ENCODE measurements at places on chromosomes 7 and 10. TPM values are rescaled to one million over a fixed set of nuclear protein-coding genes. Genes with fewer than 3 reads are reported as not detected.

- DNase-seq = peak; percentile 46
Observed at GRCh38 chr10:69088471-69088769, 517 bp downstream of the SRGN start.

GRCh38 chr7:43456200-43456599, 126.7 kb upstream of the STK17A start:
- no peak for DNase-seq

GRCh38 chr10:88804083-88804812, 1.7 kb downstream of the LIPM start:
- no peak for DNase-seq

GRCh38 chr7:101589976-101590662, 39.0 kb downstream of the MYL10 start:
- no peak for DNase-seq

GRCh38 chr7:104983076-104983577, 30.9 kb upstream of the KMT2E start:
- no peak for DNase-seq

DNA sequence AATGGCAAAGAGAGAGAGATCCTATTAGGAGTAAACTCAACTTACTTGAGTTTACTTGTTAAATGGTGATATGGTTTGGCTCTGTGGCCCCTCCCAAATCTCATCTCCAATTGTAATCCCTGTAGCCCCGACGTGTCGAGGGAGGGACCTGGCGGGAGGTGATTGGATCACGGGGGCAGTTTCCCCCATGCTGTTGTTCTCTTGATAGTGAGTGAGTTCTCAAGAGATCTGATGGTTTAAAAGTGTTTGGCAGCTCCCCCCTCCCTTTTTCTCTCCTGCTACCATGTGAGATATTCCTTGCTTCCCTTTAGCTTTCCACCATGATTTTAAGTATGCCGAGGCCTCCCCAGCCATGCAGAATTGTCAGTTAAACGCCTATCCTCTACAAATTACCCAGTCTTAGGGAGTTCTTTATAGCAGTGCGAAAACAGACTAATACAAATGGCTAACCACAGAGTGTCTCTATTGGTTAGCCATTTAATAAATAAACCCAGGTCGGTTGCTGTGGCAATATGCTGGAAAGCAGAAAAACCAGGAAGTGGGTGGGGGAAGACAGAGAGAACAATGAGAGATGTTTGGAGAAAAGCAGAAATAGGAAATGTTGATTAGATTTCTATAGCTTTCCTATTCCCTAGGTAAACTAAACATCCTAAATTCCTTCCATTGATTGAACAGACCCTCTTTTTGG, 3.0 kb upstream of the STMP1 start:
- no peak for DNase-seq

DNA sequence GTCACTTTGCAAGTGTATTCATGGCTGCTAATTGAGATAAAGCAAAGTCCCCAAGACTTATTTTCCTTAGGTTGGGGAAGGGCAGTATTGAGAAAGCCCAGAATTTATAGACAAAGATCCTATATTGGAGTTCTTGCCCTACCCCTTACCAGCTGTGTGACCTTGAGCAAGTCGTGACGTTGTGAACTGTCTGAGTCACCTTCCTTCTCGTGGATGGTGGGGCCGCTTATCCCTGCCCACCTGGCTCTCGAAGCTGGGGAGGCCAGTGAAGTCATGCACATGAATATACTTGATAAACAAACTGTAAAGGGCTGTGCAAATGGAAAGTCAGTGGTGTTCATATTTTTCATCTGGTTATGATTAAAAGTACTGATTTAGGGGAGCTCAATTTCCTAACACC, 127.4 kb downstream of the TACC2 start:
- DNase-seq = no peak

DNA sequence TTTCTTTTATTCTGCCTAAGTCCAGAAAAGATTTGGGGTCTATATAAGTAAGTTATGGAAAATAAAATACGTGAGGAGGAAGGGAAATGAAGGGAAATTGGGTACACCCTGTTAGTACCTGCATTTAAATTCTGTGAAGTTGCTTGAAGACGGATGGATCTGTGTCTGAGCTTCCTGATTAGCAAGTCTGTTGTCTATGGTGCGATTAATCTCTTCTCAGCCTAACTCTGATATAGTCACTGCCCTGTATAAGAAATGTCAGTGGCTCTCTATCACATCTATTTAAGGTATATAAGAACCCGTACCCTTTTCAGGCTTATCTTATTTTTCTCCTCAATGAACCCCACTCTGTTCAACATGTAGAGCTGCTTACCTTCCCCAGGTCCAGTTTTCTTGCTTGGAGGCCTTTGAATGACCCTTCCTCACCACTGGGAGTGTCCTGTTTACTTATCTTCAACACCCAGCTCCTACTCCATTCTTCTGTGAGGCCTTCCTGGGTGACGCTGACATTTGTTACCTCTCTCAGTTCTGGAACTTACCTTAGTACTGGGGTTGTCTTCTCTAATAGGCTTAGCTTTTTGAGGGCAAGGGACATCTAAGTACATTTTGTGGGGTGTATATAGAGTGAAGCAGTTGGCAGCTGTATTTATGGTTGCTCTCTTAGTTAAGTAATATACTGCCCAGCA, 149.6 kb upstream of the PRPS1L1 start:
- no peak for DNase-seq

- DNase-seq = no peak
Observed at GRCh38 chr7:41882256-41882655, 179.4 kb upstream of the INHBA start.

DNA sequence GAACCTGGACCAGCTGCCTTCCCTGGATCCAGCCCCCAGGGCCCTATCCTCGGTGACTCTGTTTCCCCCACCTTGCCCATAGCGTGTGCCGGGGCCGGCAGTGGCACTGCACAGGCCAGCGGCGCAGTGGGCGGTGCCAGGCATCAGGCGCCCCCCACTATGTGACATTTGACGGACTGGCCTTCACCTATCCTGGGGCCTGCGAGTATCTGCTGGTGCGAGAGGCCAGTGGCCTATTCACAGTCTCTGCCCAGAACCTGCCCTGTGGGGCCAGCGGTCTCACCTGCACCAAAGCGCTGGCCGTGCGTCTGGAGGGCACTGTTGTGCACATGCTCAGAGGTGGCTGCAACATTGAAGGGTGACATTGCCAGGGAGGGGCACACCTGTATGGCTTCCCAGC, 12.0 kb upstream of the ZNF467 start:
- no peak for DNase-seq

GRCh38 chr10:110296966-110297365, 7.8 kb downstream of the SMNDC1 start:
- DNase-seq = no peak

DNA sequence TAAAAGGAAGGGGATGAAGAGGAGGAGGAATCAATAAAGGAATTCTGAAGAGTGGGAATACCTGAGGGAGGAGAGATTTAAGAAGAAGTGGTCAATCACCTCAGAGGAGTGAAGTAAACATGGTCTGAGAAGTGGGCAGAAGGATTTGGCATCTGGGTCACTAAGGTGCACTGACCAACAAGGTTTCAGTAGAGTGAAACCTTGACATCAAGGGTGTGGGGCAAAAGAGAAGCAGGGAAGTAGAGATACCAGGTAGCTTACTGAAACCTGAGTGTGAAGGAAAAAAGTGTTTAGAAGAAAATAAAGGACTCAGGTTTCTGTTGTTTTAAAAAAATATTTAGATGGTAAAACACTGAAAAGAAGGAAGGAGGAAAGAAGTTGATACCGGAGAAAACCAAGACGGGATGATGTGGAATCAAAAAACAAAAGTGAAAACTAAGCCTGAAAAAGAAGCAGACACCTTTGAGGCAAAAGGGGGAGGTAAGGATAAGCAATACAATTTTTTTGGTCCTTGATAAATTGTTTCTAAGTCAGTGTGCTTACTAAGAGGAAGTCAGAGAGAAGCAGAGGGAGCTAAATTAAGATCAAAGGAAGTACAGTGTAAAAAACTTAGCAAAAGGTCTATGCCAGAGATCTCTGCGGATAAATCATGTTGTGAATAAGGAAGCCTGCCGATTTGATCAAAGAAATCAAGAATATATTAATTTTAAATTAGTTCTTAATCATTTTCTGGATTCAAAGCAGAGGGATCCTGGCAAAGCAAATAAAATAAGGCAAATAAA, 137.2 kb upstream of the GPR22 start:
- no peak for DNase-seq

GRCh38 chr10:132942101-132943057, at the start of gene CFAP46:
CFAP46 (minus strand) TSS chr10:132942570; CDS start chr10:132942484, 86 bp downstream.
- peak; percentile 67 for DNase-seq

DNA sequence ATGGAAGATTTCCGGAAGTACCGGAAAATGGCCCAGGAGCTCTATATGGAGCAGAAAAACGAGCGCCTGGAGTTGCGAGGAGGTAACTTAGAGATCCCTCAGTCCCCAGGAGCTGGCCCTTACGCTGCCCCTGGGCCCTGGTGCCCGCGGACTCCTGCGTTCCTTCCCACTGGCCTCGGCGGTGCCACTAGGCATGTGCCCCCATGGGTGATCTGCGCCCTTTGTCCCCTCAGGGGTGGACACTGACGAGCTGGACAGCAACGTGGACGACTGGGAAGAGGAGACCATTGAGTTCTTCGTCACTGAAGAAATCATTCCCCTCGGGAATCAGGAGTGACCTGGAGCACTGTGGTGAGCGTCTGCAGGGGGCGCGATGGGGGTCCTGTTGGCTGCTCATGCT, 24.2 kb upstream of the CHST12 start:
- no peak for DNase-seq

DNA sequence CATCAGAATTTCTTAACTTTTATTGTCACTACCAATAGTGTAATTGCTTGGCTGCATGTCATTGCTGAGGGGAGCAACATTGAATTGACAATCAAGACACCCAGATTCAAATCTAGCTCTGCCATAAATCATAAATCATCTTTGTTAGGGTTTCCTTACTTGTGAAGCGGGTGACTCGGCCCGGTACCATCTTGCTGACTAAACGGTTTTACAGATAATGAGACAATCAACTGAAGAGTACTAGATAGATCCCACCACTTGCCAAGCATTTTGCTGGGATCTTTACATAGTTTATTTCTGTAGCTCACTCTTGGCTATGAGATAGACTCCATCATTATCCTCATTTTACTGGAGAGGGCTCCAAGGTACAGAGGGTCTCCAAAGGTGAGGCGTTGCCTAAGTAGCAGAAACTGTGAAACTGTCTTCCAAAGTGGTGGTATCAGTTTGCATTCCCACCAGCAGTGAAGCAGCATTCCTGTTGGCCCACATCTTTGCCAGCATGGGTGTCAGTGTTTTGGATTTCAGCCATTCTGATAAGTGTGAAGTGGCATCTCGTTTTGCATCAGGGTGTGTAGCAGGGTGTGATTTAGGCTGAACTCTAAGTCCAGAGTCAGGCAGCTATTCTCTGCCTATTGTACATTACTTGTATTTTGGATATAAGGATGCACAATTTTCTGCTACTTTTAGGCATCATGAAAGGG, 168.7 kb upstream of the BMPER start:
- DNase-seq = no peak

DNA sequence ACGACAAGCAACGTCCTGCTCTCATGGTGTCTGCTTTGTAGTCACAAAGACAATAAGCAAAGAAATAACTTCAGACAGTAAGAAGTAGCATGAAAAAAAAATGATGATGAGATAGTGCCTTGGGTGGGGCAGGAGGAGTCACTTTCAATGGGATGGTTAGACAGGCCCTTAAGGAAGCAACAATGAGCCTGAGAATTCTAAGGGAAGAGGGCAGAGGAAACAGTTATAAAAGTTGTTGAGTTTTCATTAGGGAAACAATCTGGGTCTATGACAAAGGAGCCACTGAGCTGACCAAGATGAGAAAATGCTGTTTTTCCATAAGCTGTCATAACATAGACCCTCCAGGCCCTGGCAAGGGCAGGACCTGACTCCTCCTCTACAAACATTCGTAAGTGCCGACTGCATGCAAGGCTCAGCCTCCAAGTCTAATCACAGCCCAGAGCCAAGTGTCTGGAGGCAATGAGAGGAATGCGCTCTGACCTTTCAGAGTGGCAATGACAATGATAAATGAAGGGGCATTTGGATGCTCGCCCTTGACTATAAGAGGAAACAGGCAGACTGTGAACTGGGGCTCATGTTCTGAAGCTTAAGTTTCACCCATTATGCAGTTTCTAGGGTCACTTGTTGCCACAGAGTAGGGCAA, 43.7 kb downstream of the PPP1R3C start:
- DNase-seq = no peak

DNA sequence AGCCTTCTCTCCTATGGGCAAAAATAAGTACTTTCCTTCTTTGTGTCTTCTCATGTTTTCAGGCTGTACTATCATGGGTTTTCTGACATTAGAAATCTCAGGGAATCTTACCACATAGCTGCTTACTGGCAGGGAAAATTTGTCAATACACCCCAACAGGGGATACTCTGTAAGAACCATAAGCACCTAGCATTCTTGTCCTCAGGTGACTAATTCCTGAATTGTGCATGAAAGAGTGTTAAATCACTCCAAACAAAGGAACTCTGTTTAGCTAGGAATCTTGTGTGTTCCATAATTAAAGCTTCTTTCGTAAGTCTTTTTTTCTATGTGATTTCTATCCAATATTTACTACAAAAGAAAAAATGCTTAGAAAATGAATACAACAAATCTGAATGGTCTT, 206.7 kb upstream of the POT1 start:
- DNase-seq = no peak

Gene TRIL
- total RNA-seq = not detected

Gene DRGX
- total RNA-seq = not detected

Gene SDK1
- total RNA-seq = 1.1 TPM

Gene TMEM140
- 12.1 TPM for total RNA-seq

Gene KBTBD2
- total RNA-seq = 25.6 TPM

Gene NKX1-2
- not detected for total RNA-seq

Gene PTTG1IP2
- not detected for total RNA-seq

Gene FAM25G
- not detected for total RNA-seq

Gene GPR26
- not detected for total RNA-seq

Gene FAM237B
- not detected for total RNA-seq

Gene ADAM12
- total RNA-seq = 1.7 TPM

Gene GSTO2
- total RNA-seq = 2.1 TPM

Gene ANXA8
- total RNA-seq = not detected

Gene MICALL2
- total RNA-seq = 2.7 TPM

Measured in activated CD4-positive, alpha-beta T cell treated with anti-CD3 and anti-CD28 coated beads for 36 hours (primary cell).